ENCODE measurements at places on chromosomes 12 and 14.

DNA sequence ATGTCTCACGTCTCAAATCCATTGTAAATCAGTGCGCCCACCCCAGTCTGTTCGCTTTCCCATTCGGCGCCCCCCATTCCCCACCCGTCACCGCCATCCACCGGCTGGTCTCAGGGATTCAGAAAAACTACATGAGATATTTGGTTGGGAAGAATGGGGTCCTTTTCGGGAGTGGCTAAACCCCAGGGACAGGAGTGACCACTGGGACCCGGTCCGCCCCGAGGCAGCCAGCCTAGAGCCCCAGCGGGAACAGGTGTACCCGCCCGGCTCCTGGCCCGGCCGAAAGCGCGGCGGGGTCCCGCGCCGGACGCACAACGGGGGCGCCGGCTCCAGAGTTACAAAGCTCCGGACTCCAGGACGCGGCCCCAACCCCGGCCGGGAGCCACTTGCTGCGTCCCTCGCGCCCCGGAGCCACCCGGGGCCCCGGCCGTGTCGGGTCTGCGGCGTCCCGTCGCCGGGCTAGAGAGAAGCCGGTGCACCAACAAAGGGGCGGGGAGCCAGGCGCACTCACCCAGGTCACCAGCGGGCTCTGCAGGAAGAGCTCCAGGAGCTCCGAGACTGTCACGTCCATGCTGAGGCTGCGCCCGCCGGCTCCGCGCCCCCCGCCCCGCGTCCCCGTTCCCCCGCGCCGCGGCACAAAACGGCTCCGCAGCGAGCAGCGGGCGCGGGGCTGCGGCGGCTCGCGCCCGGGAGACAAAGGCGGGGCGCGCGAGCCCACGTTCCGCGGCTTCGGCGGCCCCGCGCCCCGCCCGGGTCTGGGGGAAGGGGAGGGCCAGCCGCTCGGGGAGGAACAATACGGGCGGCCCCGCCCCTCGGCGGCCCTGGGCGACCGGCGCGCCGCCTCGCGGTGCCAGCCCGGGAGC, at the start of gene CCDC88C:
Gene CCDC88C, minus strand, starts transcription at position 701 of the 863 bp plus-strand sequence. Its CDS starts 130 bp downstream, at position 571.
- DNase-seq: peak; percentile 78

DNA sequence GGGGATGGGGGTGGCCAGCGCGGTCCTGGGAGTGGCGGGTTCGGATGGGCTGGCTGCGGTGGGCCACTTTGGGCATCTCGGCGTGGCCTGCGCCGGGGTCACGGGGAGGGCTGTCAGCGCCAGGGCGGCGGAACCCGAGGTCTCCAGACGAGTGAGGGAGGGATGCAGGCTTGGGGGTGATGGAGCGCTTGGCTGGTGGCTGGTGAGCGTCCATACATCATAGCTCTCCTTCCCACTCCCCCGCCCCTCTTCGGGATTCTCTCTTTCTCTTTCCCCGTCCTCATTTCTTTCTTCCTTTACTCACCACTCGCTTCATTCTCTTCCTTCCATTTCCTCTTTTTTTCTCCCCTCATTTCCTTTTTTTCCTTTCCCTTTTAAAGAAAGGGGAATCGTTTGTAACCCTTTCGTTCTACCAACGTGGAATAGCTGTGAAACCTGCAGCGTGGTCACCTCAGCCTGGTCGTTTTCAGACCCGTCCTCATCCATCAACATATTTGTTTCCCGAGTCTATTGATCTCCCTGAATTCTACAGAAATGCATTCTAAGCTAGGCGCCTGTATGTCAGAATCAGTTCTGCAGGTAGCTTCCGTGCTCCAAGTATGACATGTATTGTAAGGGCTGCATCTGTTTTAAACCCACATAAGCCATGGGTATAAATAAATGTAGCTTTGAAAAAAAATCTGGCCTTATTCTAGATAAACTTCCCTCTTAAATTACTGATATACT, 260.3 kb upstream of the E2F7 start:
- no peak for DNase-seq

DNA sequence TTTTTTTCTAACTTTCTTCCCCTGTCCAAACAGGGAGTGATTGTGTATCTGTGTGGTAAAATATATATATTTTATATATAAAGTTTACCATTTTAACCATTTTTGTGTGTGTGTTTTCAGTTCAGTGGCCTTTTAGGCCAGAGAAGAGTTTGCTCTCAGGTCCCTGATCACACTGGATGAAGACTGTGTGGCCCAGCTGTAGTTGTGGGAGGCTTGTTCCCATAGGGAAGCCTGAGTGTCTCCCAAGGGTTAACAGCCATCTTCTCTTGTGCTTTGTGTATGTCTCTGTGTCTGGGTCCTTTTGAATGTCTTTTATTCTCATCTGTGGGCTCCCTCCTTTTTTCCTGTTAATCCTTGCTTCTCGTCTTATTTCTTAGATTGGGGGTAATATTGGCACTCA, 23.4 kb downstream of the CGRRF1 start:
- no peak for DNase-seq

- DNase-seq: no peak
Measured at GRCh38 chr14:33014710-33015109, 76.0 kb downstream of the NPAS3 start.

DNA sequence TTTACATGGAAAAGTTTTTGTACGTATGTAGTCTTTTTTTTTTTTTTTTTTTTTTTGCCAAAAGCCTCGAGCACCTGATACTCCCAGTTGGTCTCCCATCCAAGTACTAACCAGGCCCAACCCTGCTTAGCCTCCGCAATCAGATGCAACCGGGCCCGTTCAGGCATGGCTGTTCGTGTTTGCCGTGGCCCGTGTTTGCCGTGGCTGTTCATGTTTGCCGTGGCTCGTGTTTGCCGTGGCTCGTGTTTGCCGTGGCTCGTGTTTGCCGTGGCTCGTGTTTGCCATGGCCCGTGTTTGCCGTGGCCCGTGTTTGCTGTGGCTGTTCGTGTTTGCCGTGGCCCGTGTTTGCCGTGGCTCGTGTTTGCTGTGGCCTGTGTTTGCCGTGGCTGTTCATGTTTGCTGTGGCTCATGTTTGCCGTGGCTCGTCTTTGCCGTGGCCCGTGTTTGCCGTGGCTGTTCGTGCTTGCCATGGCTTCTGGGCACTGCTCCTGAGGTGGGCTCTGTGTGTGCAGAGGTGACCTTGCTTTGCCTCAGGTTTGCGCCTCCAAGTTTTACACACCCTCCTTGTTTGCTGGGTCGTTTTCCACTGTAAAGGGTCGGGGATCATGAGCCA, 26.8 kb upstream of the MMP17 start:
- no peak for DNase-seq

DNA sequence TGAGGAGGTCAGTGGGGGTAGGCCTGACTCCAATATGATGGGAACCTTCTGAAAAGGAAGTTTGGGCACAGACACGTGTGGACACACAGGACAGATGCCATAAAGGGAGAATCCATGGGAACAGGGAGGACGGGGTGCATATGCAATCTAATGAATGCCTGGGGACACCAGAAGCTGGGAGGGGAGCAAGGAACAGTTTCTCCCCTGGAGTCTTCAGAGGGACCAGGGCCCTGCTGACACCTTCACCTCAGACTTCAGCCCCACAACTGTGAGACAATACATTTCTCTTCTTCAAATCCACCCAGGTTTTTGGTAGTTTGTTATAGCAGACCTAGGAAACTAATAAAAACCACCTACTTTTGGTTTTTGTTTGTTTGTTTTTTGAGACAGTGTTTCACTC, 35.2 kb upstream of the CLIP1 start:
- no peak for DNase-seq

- no peak for DNase-seq
Measured at GRCh38 chr12:87311206-87311605, 718.0 kb downstream of the C12orf50 start.

DNA sequence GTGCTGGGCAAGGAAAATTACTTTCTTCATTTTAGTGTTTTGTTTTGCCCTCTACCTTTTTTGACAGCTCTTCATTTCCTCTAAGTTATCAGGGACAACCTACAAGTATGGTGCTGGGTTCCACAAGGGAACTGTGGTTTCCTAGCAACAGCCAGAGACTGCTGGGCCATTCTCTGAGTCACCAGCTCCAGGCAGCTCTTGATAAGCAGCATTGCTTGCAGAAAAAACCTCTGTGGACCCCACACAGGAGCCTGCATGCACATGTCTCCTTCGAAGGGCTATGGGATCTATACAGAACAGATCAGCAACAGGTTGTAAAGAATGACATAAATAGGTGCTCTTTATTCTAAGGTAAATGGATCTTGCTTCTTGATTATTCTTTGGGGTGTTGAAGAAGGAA, 81.0 kb upstream of the CCDC196 start:
- no peak for DNase-seq

GRCh38 chr12:106254724-106255123, 6.9 kb upstream of the CKAP4 start:
- DNase-seq: no peak

DNA sequence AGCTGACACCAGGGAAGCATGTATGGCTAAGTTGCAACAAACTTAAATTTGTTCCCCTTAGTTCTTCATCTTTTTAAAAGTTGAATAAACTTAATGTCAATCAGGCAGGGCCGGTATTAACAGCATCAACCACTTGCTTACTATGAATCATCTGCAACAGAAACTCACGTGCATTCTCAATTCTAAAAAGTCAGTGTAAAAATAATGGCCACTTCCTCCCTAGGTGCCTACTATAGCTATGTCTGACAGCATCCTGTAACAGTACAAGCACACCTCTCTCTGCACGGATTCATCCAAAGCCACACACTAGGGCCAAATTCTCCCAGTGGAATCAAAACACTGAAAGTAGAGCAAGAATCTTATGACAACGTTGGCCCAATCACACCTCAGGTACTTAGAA, 48.6 kb downstream of the PPP1R36 start:
- DNase-seq: no peak

GRCh38 chr14:59346796-59347510, 118.2 kb downstream of the GPR135 start:
- DNase-seq: no peak

GRCh38 chr12:114302117-114302516, 103.8 kb downstream of the TBX5 start:
- DNase-seq: no peak

- no peak for DNase-seq
Measured at GRCh38 chr12:69666798-69667197, 32.3 kb downstream of the BEST3 start.

GRCh38 chr12:81757731-81758365, 1.3 kb downstream of the PPFIA2 start:
- no peak for DNase-seq

DNA sequence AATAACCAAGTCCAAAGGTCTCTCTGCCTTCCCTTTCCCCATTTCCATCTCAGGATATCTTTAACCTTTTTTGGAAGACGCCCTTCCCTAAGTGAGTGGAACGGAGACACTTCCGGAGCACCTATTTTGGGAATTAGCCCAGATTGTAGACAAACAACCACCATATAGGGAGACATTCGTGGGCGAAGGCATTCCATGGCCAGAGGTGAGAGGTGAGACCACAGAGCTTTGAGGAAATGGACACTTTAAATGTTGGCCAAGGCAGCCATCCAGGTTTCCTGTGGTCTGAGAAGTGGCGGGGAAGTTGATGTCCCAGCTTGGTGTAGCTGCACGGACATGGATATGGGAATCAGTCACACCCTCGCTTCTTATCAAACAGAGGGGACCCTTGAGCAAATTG, 69.4 kb upstream of the BDKRB2 start:
- no peak for DNase-seq

DNA sequence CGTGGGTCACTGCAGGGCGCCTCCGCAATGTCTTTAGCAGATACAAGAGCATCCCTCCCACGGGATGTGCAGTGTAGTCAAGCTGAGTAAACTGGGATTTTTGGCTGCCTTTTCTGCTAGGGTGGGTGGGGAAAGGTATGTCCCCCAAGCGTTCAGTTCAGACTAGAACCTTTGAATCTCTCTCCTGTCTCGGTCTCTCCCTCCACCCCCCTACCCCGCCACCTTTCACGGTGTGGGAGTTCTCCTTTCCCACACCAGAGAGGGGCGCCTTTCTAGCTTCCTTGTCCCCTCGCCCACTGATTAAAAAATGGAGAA, 525 bp upstream of the FAR2 start:
- DNase-seq: no peak

GRCh38 chr14:49992901-49993339, 100.0 kb downstream of the ARF6 start:
- DNase-seq: no peak

GRCh38 chr12:104276273-104277131, 27.0 kb upstream of the EID3 start:
- no peak for DNase-seq

GRCh38 chr14:100761481-100761880, 34.8 kb downstream of the DLK1 start:
- no peak for DNase-seq

GRCh38 chr14:96405677-96406076, 13.7 kb downstream of the AK7 start:
- DNase-seq: no peak

Measured in stimulated activated CD4-positive, alpha-beta T cell treated with anti-CD3 and anti-CD28 coated beads, Interleukin-12 subunit alpha, Interleukin-12 subunit beta, amount 100 ng/mL, for 4 hours (primary cell).